ENCODE measurements at places on chromosomes 7 and 10.

DNA sequence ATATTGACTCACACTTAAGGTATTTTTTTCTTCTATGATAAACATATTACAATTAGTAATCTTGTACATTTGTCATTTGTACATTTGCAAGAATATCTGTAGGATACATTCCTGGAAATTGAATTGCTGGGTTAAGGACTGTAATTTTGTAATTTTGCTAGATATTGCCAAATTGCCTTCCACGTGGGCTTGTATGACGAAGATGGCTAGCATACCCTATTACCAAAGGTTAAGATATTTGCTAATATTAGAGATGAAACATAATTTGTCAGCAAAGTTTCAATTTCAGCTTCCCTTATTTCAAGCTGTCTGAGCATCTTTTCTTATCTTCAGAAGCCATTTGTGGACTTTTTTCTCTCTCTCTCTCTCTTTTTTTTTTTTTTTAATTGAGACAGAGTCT is 1.0 kb upstream of the LYZL2 start:
- DNase-seq = no peak

GRCh38 chr7:144057954-144058353 is 9.2 kb downstream of the OR2A5 start:
- no peak for DNase-seq

- DNase-seq = no peak
Observed at GRCh38 chr10:61992059-61992460, 90.6 kb downstream of the ARID5B start.

- DNase-seq = peak; percentile 25
Observed at GRCh38 chr10:75049316-75050148, 61.9 kb upstream of the SAMD8 start.

DNA sequence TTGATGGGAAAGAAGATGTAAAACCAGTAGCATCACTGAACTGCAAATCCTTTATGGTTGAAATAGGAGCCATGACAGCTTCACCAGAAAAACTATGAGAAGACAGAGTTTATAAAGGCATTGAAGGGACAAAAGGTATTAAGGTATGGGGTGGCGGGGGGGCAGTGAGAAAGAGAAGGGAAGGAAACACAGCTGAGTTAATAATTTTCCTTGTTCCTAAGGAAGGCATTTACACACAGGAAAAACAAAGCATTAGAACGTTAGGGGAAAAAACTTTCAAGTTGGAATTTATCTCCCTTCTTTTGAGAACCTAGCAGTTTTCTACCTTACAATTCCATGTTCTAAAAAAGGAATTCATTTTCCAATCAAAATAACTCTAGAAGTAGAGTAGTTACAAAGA is 4.4 kb downstream of the LARP4B start:
- no peak for DNase-seq

DNA sequence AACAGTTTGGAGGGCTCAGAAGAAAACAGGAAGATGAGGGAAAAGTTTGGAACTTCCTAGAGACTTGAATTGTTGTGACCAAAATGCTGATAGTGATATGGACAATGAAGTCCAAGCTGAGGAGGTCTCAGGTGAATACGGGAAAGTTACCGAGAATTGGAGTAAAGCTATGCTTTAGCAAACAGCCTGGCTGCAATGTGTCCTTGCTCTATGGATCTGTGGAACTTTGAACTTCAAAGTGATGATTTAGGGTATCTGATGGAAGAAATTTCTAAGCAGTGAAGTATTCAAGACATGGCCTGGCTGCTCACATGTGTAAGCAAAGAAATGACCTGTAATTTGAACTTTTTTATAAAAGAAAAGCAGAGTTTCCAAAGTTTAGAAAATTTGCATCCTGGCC is 240.2 kb upstream of the KLF14 start:
- DNase-seq = no peak

- no peak for DNase-seq
Observed at GRCh38 chr7:45882465-45882810, 5.8 kb upstream of the IGFBP1 start.

GRCh38 chr7:46191776-46192175 is 270.7 kb upstream of the IGFBP3 start:
- DNase-seq = no peak

GRCh38 chr7:101814081-101814990 is 3.1 kb upstream of the CUX1 start:
- DNase-seq = peak; percentile 73

- no peak for DNase-seq
Observed at GRCh38 chr10:99520847-99521764, 11.6 kb upstream of the NKX2-3 start.

DNA sequence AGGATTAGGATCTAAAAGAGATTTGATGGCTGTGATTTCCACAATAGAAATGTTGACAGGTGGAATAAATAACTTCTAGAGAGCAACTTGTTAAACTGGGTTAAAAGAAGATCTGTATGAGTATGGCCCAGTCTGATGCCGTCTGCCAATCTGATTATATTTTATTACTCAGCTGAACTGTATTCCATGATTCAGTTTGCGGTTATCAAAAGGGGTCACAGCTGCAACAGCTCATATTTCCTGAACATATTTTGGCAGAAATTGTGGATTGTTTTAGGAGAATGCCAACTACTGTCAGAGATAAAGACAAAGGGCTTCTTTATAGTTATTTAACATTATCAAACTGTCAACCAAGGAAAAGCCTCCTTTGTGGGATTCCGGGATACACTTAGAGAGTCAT is 244.8 kb upstream of the MINDY3 start:
- DNase-seq = no peak

GRCh38 chr10:45075216-45075615 is 74.5 kb downstream of the ZNF22 start:
- DNase-seq = no peak

DNA sequence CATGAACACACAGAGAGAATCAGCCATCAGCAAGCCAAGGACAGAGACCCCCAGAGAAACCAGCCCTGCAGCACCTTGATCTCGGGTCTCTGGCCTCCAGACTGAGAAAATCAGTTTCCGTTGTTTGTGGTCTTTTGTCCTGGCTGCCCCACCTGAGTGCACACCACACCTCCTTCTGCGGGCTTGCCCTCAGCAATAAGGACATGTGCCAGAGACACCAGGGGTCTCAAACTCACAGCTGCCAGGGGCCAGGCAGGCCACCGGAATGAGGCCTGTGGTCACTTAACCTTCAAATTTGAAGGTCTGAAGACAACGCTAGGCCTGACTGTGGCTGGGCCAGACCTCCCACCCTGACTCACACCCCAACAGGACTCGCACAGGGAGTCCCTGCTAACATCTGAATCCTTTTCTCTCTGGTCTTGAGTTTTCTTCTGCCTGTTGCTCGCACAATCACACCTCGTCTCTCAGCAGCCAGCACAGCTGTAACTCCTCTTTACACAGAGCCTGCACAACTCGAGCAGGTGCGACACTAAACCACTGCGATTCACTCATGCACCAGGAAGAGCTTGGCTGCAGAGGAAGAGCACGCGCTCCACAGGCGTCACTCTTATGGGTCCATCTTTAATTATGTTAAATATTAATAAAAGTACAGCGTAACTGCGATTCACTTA is 86.2 kb downstream of the CHST15 start:
- DNase-seq = no peak

DNA sequence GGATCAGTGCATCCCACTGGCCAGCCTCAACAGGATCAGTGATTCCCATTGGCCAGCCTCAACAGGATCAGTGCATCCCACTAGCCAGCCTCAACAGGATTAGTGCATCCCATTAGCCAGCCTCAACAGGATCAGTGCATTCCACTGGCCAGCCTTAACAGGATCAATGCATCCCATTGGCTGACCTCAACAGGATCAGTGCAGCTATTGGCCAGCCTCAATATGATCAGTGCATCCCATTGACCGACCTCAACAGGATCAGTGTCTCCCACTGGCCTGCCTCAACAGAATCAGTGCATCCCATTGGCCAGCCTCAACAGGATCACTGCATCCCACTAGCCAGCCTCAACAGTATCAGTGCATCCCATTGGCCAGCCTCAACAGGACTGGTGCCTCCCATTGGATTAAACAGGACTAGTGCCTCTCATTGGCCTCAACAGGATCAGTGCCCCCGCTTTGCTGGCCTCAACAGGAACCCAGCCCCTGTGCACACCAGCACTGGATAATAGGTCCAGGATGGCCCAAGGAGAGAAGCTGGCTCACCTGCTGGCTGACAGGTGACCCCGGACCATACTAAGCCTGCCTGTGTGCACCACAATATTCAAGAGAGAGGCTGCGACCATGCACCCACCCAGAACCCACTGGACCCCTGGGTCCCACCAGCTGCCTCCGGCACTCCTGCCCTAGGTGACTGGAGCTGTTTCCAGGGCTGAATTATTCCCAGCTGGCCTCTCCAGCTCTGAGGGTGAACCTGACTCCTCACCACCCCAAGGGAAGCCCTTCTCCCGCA is 59.9 kb downstream of the PDGFA start:
- DNase-seq = no peak

GRCh38 chr7:68258609-68259008 is 1262.0 kb downstream of the TYW1 start:
- DNase-seq = no peak

DNA sequence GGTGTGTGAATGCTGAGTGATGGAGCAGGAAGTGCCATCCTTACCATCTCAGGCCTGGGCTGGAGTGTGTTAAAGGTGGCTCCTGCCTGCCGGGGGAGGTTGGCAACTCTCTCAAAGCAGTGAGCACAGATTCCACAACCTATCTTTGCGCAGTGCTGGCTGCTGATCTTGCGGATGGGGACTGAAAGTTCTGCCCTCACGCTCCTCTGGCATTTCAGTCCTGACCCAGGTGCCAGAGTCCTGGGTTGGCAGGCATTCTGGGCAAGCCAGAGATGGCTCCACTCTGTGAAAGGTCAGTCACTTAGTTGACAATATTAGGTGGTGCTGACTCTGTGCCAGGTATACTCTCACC is 315.5 kb downstream of the RPS24 start:
- DNase-seq = no peak

DNA sequence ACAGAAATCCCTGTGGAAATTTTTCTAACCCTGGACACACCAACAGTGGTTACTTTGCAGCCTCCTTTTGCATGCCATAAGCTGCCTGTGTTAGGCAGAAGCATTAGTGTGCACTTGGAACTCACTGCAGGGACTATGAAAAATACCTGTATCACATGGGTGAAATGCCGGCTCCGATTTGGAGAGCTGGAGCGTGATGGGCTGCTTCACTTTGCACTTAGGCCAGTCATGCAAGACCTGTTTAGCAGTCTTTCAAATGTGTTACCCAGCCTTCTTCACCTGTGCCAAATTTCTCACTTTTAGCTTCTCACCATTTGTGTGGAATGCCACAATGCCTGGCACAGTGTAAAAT is 11.3 kb downstream of the NCOA4 start:
- no peak for DNase-seq

- DNase-seq = peak; percentile 71
Observed at GRCh38 chr10:26755443-26755903, 58.0 kb downstream of the PDSS1 start.

GRCh38 chr7:127404286-127405072 is 12.0 kb upstream of the ZNF800 start:
- no peak for DNase-seq

DNA sequence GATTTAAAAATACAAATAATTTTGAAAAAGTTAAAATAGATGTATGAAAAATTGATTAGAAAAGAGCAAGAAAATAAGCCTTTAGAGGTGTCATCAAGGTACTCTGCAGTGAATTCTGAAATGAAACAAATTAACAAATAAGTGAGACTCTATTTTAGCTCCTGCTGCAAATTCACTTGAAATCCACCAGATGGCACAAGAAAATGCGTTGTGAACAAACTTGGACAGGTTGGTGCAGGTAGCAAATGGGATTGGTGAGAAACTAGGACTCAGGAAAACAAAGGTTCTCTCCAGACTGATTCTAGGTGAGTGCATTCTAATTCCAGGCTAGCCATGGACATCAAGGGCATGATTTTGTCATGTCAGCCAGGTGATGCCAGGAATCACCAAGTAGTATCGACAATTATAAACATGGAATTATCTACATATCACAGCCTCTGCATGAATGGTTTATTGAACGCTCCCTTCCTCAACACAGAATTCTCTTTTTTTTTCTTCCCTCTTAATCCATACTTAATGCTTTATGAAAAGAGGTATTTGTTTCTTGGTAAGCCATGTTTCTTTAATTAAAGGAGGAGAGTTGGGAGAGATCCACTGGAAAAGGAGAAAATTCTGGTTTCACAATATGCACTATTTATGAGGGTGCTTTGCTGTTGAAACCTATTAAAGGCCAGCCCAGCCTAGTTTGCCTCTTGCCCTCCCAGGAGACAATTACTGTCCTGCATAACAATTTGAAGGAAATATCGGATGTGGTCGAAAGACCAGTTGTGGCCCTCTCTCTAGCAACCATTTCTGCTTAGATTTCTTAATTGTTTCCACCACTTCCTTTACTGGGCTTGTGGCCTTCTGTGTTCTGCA is 118.1 kb downstream of the ZNF365 start:
- peak; percentile 42 for DNase-seq

DNA sequence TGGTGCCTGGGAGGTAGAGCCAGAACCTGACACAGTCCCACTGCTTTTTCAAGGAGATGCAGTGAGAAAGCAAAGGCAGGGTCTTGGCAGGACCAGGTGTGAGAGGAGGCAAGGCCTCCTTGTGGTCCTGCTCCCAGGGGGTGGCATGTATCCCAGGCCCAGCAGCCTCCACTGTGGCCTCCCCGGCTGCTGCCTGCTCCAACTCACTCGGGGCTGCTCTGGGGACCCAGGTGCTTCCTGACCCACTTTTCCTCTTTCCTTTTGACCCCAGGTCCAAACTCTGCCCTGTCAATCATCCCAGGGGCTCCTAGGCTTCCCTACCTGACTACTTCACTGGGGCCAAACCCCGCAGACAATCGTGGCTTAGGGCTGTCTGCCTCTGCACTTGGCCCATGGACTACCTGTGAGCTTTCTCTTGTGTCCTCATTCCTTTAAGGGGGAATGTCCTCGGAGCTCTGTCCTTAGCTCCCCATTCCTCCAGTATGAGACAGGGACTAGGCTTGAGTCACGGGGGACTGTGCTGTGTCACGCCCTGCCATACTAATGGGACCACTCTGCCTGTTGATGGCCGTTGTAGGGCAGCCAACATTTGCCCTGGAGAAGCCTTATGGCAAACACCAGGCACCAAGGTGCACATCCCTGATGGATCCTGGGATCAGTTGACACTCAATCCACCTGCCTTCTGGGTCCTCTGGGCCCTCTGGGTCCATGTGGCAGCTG is 1.1 kb upstream of the AEBP1 start:
- DNase-seq = no peak

GRCh38 chr10:90561666-90562065 is 296.2 kb downstream of the HTR7 start:
- no peak for DNase-seq

GRCh38 chr10:121462955-121463354 is 135.3 kb downstream of the FGFR2 start:
- DNase-seq = no peak

Data from KBM-7 (cell line).